NCI-H1930 (cell line): ENCODE measurements at places on chromosomes 2 and 18.

- DNase-seq, result no peak
Observed at GRCh38 chr2:156955701-156956100, 301.8 kb upstream of the GALNT5 start.

DNA sequence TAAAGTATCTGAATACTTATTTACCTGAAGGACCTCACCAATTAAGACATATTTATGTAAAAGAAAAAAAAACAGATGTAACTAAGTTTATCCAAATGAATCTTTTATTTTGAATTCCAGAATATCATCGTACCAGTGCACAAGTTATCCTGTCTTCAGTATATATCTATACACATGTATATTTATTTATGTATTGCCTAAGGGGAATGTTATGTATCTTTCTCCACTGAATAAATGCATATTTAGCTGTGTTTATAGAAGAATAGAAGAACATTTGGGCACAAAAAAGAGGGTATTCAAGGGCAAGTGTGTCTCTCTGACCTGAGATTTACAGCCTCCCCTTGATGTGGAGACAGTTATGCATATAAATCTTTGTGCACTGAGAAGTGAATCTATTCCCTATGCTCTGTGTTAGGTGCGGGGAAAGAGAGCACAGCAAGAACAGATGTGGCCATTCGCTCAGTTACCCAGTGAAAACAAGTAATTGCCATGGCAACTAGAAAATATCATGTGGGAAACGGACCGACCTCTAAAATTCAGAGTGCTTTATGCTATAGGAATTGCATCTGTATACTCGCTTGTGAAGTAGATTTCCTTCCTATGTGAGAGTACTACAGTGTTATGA is 39.5 kb upstream of the ASXL3 start:
- no peak for DNase-seq

DNA sequence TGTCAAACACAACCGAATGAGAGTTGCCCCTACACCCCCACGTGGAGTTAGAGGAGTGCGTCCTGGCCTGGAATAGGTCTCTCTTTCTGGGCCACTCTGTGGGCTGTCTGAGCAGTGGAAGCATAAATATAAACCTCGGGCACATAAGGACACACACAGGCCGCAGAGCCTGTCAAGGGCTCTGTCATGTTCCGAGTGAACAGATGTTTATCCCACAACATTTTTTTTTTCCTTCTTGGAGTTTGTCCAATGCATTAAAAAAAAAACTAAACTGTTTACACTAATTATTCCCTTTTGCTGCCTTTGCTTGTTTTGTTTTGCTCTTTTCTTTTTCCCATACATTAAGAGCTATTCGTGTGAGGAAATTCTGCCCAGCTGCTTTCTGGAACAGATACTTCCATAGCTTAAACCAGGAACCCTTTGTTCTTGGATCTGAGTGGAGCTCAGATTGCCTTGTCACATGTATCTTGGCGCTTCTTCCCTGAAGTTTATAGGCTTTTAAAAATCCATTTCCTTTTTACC is 228.3 kb upstream of the FOSL2 start:
- no peak for DNase-seq

- DNase-seq, result no peak
Observed at GRCh38 chr18:48391868-48392267, 17.3 kb downstream of the ZBTB7C start.

DNA sequence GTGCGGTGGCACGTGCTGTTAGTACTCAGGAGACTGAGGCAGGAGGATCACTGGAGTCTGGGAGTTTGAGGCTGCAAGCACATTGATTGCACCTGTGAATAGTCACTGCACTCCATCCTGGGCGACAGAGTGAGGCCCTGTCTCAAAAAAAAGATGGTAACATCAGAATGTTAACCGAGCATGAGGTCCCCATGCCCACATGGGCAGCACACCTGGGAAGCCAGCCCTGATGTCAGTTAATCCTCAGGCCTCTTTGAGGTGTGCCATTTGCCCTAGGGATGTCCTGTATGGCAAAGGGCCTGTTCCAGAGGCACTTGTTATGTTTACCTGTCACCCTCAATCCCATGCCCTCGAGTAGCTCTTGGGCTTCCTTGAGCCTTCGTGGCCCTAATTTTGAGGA is 16.6 kb downstream of the RBFA start:
- no peak for DNase-seq

GRCh38 chr18:41871229-41872000 is 83.6 kb upstream of the PIK3C3 start:
- no peak for DNase-seq

DNA sequence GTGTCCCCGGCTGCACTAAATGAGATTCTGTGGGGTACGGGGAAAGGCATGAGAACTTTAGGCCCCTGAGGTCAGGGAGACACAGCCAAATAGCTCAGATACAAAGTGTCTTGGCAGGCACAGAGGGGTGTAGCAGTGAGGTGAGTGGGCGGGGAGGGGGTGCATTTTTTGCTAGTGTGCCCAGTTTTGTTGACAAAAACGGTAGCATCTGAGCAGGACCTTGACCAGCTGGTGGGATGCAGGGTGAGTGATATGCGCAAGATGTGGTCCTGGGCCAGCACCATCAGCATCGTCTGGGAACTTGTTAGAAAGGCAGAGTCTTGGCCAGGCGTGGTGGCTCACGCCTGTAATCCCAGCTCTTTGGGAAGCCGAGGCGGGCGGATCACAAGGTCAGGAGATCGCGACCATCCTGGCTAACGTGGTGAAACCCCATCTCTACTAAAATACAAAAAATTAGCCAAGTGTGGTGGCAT is 127.3 kb upstream of the LGALSL start:
- DNase-seq, result no peak

GRCh38 chr2:883803-884748 is 66.6 kb upstream of the SNTG2 start:
- DNase-seq, result no peak

- DNase-seq, result no peak
Observed at GRCh38 chr2:55862246-55862645, 61.3 kb downstream of the EFEMP1 start.

DNA sequence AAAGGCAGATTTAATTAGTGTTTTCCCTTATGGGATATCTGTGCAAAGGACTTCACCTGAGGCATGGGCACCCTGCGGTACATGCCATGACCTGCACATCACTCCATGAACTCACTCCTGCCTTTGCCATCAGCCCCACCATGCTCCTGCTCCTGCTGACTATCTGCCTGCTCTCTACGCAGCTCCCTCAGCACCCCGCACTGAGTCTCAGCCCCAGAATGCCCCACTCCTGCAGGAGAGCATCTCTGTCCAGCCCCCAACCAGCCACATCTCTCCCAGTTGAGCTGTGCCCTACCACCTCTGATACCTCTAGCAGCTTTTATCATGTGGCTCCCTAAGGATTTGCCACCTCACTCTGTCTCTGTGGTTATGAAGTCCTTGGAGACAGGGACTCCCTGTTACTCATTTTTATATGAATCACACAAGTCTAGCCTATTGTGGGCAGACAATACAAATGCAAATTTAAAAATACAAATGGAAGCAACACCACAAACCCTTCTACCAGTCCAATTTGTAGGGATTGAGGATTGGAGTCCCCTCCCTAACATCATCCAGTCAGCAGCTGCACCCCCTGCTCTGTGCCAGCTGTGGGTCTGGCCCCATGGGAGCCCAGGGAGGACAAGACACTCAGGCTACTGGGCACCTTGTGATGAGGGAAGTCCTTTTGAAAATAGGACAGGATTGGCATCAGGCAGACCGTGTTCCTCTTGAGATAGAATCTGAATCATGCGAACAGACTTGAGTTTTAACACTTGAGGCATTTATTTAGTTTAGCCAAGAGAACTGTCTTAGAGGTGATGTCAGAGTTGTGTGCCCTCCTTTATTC is 689.6 kb upstream of the HS6ST1 start:
- no peak for DNase-seq

DNA sequence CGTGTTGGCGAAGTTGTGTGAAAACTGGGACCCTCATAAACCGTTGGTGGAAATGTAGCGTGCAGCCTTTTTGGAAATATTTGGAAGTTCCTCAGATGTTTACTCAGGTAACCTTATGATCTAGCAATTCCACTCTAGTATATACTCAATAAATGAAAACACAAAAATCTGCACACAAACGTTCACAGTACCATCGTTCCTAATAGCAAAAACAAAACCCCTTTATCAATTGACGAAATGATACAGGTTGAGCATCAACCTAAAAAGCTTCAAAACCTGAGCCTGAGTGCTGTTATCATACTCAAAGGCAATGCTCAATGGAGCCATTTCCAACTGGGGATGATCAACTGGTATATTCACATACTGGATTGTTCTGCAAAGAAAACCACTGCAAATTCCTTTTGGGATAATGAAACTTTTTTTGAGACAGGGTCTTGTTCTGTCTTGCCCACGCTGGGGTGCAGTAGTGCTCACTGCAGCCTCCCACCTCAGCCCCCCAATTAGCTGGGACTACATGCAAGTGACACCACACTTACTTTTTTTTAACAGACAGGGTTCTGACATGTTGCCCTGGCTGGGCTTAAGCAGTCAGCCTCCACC is 777 bp upstream of the C18orf32 start:
- DNase-seq, result no peak

DNA sequence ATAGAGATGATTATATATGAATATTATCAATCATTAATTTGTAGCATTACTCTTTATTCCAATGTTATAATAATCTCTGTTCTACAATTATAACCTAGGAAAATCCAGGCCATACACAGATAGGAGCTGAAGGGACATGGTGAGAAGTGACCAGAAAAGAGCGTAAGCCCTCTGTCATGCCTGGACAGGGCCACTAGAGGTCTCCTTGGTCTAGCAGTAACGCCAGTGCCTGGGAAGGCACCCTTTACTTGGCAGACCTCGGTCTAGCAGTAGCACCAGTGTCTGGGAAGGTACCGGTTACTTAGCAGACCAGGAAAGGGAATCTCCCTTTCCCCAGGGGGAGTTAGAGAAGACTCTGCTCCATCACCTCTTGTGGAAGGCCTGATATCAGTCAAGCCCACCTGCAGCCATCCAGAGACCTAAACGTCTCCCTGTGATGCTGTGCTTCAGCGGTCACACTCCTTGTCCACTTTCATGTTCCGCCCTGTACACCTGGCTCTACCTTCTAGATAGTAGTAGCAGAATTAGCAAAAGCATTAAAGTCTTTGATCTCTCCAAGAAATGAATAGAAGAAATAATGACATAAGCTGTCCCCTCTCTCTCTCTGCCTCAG is 447.5 kb upstream of the FSIP2 start:
- peak; percentile 15 for DNase-seq

GRCh38 chr2:82165377-82165776 is 1860.8 kb upstream of the LRRTM1 start:
- no peak for DNase-seq

DNA sequence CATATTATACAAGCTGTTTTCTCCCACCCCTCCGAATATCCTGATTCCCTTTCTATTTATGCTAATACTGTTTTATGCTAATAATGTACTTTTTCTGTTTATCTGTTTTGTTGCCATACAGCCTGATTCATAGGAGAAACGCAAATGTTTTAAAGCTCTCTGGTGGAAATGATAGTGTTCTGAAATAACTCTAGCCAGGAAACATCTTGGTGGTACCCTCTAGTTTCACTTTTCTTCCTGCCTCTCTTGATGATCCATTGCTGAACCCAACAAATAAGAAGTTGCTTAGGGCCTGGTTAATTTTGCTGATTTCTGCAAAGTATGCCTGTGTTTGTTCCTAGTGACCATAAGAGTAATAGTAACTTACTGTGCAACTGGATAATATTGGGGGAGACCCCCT is 148.4 kb upstream of the KCTD1 start:
- no peak for DNase-seq

- DNase-seq, result no peak
Observed at GRCh38 chr2:174612970-174613369, 15.4 kb upstream of the WIPF1 start.

- DNase-seq, result no peak
Observed at GRCh38 chr2:174492963-174493431, 6.2 kb upstream of the GPR155 start.

DNA sequence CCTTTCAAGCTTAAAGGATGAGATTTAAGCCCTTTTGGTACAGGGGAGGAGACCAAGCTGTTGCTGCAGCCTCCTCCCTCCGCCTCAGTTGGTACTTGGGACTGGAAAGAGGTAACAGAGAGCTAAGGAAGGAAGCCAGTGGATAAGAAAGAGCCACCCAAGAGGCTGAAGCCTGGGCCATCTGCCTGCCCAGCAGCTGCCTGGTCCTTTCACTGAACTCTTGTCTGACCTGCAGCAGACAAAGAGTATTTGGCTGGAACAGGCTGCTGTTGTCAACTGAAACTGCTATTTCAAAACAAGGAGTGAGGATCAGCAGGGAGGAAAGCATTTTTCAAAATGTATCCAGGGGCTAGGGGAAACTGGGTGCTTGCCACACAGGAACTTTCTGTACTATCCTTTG is 30.3 kb downstream of the TNS1 start:
- no peak for DNase-seq

- DNase-seq, result no peak
Observed at GRCh38 chr18:25326361-25326952, 25.5 kb downstream of the ZNF521 start.

DNA sequence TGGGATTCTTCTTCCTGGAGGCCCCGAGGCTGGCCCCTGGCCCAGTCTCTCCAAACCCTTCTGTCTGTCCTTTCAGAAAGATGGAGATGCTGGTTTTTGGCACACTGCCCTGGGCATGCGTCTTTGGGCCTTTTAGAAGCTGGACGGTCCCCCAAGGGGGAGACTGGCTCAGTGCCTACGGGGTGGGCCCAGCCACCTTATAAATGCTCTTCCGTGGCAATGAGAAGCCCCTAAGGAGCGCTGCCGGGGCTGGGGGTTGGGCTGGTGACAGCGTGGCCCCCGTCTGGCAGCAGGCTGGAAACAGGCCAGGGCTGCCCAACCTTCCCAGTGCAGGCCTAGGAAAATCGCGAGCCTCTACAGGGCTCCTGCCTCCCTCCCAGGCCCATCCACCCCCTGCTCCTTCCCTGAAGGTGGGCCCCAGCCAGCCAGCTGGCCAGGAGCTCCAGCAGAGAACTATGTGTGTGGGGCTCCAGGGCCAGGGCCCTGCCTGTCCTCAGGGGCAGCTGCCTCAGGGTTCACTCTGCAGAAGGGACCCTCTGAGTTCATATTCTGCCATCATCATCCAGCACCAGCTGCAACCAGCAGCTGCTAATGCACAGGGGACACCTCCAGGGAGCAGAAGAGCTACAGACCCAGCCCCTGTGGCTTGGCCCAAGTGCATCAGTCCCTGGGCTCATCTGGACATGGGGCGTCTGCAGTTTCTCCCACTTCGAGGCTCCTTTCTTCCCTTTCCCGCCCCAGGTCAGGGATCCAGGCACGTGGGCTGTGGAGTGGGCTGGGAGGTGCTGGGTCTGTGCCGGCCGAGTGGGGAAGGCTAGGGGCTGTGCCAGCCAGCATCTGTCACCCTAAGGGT is 107.6 kb upstream of the OTOS start:
- DNase-seq, result no peak

GRCh38 chr2:64727013-64727767 is 73.5 kb upstream of the SERTAD2 start:
- no peak for DNase-seq
